ENCODE measurements at places on chromosomes 4 and X.

GRCh38 chr4:84379917-84380641, 119.0 kb downstream of the NKX6-1 start:
- no peak for DNase-seq

GRCh38 chr4:42844422-42845070, 48.0 kb upstream of the GRXCR1 start:
- no peak for DNase-seq

- no peak for DNase-seq
Observed at GRCh38 chr4:151206241-151207005, 70.5 kb upstream of the PRSS48 start.

DNA sequence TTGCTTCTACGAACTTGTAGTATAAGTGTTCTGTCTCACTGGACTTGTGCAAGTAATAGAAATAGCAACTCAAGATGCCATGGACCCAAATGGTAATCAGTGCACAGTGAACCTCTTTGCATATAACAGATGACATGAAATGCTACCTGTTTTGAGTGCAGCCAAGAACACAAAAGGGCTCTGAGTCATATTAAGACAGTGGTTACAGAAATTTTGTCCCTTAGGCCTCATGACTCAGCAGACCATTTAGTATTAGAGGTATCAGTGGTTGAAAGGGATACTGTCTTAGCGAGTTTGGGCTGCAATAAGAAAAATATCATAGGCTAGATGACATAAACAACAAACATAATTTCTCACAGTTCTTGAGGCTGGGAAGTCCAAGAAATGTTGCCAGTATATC, 502.9 kb upstream of the PCDH10 start:
- DNase-seq = no peak

GRCh38 chr4:87938746-87939145, 36.8 kb upstream of the SPP1 start:
- no peak for DNase-seq

DNA sequence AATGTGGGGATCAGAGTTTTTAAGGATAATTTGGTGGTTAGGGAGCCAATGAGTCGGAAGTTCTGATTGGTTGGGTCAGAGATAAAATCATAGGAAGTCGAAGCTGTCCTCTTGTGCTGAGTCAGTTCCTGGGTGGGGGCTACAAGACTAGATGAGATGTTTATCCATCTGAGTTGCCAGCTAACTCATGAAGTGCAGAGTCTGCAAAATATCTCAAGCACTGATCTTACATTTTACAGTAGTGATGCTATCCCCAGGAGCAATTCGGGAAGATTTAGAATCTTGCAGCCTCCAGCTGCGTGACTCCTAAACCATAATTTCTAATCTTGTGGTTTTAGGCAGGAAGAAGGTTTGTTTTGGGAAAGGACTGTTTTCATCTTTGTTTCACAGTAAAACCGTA, 565.8 kb upstream of the SPANXN1 start:
- DNase-seq = no peak
